ENCODE measurements at places on chromosomes 13 and 19.
A peak's percentile ranks its signal among the peaks of the same experiment; 100 is the strongest.

DNA sequence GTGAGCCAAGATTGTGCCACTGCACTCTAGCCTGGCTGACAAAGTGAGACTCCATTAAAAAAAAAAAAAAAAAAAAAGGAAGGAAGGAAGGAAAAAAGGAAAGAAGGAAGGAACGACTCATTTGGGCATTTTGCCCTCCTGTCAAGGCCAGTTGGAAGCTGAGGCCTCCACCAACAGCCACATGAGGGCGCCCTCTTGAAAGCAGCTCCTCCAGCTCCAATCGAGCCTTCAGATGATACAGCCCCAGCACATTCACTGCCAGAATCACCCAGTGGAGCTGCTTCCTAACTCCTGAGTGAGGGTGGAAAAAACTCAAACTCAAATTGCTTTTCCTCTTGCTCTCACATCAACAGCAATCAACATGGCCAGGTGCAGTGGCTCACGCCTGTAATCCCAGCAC, 40.9 kb downstream of the GNG7 start:
- no peak for DNase-seq

GRCh38 chr13:95505986-95506385, 46.5 kb upstream of the CLDN10 start:
- no peak for DNase-seq

DNA sequence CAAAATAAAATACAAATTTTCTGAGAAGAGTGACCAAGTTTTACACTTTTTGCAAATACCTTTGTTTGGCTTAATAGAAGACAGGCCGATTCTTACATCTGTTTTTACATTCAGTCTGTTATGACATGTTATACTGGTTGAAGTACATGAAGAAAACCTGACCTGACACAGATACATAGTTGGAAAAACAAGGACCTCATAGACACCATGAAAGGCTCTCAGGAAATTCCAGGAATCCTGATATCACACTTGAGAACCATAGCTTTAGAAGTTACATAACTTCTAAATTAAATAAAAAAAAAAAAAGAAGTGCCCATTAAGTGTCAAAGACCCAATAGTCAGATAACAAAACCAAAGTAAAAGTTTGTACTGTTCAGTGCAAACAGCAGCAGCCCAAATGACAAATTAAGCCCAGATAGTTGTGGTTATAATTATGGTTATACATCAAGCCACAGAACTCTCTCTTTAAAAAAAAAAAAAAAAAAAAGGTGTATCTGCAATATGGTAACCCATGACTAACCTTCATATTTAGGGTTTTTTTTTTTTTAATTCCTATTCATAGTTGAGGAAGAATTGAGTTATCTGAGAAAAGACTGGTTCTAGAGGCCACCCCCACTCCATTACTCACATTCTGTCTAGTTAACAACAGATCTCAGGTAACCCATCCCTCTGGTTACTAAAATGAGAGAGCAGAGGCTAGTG, 19.8 kb downstream of the RBM26 start:
- no peak for DNase-seq

DNA sequence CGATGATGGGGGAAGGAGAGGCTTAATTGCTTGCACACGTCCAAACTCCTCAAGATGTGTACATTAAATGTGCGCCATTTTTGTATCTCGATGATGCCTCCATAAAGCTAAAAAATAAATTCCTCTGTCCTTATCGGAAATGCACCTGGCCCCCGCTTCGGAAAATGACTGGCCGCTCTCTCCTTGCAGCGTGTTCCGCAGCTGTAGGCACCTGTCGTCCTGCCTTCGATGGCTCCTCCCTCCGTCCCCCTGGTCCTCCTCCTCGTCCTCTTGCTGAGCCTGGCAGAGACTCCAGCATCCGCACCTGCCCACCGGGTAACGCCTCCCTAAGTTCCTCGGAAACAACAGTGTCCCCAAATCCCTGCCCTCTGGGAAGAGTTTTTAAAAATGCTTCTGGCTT, 1.1 kb downstream of the GALP start:
- DNase-seq, result no peak

- DNase-seq, result no peak
Observed at GRCh38 chr13:107095876-107096275, 527.9 kb upstream of the ARGLU1 start.

GRCh38 chr19:13899912-13900584, 5.9 kb downstream of the BRME1 start:
- DNase-seq, result no peak

DNA sequence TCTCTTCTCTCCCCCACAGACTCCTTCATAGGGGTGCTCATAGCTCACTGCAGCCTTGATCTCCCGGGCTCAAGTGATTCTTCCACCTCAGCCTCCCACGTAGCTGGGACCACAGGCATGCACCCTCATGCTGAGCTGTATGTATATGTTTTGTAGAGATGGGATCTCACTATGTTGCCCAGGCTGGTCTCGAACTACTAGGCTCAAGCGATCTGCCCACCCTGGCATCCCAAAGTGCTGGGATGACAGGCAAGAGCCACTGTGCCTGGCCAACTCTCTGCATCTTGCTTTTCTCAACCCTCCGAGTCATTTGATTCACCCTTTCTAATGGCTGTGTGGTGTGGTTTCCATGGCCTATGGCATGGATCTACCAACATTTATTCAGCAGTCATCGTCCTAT, 10.1 kb upstream of the IRGC start:
- no peak for DNase-seq

- DNase-seq, result peak; percentile 87
Observed at GRCh38 chr13:114128624-114129522, 3.5 kb downstream of the RASA3 start.

DNA sequence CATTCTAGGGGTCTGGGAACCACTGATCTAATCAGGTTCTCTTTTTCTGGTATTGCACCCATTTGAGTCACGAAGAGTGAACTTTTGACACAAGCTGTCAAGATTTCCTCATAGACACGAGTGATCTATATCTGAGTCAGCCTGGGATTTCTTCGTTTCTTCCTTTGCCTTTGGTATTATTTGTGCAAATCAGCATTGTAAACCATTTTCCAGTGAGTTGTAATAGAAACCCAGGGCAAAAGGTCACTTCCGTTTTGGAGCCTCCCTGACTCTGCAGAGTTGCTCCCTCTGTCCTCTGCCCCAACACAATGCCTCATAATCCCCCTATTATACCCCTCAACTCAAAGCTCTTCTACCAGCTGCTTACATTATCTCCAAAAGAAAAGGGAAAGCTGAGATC, 615.1 kb downstream of the EFNB2 start:
- DNase-seq, result no peak

DNA sequence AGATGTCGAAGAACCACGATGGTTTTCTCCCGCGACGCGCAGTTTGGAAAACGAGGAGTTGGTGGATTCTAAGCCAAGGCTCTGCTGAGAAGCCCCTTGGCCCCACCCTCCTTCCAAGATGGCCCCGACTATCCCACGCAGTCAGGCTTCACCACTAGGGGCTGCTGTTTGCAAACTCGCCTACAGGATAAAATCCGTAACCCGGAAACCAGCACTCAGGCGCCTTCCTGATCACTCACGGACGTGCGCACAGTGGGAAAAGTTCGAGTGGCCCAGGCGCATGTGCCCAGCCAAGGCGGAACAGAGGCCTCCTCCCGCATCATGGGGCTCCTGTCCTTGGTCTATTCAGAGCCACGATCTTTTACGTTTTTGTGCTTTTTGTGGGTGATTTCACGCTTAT, 19.2 kb upstream of the UQCR11 start:
- no peak for DNase-seq

DNA sequence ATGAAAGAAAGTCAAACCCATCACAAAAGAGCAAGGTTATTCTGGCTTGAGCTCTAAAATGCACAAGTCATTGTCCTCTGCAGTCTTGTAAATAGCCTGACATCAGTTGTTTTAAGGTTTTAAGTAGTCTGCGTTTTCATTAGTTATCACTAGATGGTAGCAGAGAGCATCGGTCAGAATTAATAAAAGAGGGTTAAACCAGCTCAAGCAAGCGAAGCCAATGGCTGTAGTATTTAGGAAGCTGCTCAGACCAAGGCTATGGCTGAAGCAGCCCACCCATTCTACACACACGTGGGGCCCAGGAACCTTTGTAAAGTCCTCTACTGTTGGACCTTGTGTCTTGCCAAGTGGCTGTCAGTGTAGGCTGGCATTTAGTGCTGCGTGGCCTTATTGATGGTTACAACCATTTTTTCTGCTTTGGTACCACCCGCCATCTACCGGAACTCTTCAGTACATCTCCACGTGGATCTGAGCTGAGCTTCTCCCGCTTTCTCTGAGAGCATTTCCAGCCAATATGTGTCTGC, 13.3 kb upstream of the ZNF57 start:
- DNase-seq, result no peak

GRCh38 chr19:7926021-7926726, at the start of gene CTXN1:
CTXN1 (minus strand) TSS chr19:7926135; CDS start chr19:7925538, 597 bp downstream.
- DNase-seq, result peak; percentile 50

DNA sequence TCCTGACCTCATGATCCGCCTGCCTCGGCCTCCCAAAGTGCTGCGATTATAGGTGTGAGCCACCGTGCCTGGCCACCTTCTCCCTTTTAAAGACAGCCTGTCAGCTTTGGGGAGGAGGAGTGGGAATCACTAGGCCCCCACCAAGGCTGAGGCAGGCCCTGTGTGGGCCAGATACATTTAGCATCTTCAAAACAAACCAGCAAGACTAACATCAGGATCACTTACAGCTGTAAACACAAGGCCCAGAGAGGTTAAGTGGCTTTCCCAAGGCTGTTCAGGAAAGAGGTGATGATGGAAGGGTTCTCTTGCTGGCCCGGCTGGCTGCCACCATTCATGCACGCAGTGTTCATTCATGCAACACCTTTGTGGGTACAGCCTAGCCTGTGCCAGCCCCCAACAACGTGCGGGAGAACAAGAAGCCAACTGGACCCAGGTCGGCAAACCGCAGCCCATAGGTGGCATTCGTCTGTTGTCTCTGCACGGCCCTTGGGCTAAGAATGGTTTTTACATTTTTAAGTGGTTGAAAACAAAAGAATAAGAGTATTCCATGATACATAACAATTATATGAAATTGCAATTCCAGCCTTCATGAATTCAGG, 23.0 kb downstream of the IER2 start:
- no peak for DNase-seq

DNA sequence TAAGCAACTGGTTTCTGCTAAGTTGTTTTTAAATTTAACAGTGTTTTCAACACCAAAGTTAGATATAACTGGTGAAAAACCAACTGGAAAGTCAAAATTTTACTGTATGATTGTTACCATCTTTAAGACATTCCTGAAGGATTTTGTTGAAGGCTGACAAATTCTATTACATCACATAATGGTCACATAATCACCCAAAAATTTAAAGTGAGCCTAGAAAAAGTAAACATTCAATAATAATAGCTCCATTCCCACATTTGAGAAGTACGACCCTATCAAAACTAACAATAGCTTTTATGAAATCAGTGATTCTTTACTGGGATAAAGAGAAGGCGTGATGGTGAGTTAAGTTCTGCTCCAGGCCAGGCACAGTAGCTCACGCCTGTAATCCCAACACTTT, 51.6 kb downstream of the USP12 start:
- DNase-seq, result no peak

DNA sequence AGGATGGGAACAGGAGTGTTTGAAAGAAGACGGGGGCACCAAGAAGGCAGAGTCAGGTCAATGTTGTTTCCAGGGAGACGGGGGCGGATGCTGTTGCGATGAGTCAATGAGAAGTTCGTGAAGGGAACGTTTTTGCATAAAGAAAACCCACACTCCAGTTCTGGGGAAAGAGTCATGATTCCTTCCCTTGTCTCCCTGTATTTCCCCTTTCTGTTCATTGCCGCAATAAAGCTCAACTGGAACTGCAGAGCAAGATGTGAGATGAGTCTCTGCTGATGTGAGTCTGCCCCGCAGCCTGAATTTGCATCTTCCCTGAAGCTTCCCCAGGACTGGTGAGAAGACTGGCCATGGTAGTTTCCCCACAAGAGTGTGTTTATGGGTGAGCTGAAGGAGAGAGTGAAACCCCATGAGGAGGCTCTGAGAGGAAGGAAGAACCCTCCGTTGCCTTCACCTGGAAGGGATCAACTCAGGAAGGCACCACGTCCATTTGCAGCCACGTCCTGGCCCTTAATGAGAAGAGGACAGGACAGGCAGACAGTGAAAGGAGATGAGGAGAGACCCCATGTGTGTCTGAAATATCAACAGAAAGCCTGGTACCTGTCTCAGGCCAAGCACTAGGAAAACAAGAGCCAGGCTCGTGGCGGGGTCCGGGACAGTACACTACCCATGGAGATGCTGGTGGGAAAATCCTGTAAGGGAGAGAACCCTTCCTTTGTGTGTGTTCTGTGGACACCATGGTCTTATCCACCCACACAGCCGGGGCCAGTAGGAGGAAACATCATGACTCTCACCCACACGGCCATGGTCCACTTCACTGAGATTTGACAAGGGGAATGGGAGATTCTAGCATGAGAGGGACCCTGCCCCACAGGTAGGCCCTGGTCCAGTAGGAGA, 13.7 kb downstream of the LILRA1 start:
- DNase-seq, result no peak

- no peak for DNase-seq
Observed at GRCh38 chr19:38247126-38247525, 9.0 kb downstream of the PPP1R14A start.

- DNase-seq, result no peak
Observed at GRCh38 chr13:103405297-103405696, 339.1 kb upstream of the SLC10A2 start.

Measured in stimulated activated CD4-positive, alpha-beta T cell treated with anti-CD3 and anti-CD28 coated beads, Interleukin-1b, Interleukin-23, amount 100 ng/mL, for 1 hour (primary cell).